CD4-positive, CD25-positive, alpha-beta regulatory T cell (primary cell): ENCODE measurements at places on chromosomes 6 and 20.

DNA sequence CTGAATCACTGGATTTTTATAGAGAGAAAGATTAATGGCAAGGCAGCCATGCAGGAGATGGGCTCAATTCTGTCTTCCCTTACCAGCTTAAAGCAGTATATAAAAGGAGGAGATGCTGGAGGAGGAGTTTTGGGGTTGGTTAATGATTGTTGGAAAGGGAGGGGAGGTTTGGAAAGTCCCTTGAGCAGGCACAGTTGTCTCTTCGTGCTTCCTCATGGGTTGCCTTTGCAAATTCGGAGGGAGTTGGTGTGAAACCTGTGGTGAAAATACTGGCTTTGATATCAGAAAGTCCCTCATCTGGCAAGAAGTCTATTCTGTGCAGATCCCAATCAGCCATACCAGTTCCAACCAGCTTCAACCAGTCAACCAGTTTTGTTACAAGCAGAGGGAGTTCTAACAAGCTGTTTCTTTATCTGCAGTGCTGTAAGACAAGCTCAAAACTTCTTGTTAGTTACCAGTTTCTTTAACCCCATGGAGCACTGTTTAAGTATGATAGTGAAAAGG lies 107.0 kb downstream of the HIVEP1 start:
- DNase-seq, result peak; percentile 19

GRCh38 chr6:5866547-5867051 lies 140.1 kb downstream of the NRN1 start:
- no peak for DNase-seq

DNA sequence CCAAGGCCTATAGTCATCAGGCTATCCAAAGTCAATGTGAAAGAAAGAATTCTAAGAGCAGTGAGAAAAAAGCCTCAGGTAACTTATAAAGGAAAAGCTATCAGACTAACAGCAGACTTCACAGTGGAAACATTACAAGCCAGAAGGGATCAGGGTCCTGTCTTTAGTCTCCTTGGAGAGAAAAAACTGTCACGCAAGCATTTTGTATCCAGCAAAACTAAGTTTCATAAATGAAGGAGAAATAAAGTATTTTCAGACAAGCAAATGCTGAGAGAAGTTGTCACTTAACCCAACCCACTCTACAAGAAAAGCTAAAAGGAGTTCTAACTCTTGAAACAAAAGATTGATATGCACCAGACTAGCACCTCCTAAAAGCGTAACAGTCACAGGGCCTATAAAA lies 28.1 kb downstream of the CITED2 start:
- no peak for DNase-seq

GRCh38 chr20:45765980-45766379 lies 25.7 kb downstream of the WFDC3 start:
- no peak for DNase-seq

- peak; percentile 10 for DNase-seq
Observed at GRCh38 chr6:66897576-66897975, 1190.5 kb upstream of the EYS start.
